ENCODE measurements at places on chromosomes 13 and 19. TPM values are rescaled to one million over a fixed set of nuclear protein-coding genes. Genes with fewer than 3 reads are reported as not detected.

SLC25A41 gene
- not detected for total RNA-seq

TEX30 gene
- total RNA-seq: 11.2 TPM

IFNL1 gene
- not detected for total RNA-seq

ZNF726 gene
- not detected for total RNA-seq

PRDX2 gene
- total RNA-seq: 178 TPM

TPM4 gene
- 528 TPM for total RNA-seq

- DNase-seq: no peak
These were observed 15.0 kb upstream of the CFAP97D2 start for GRCh38 chr13:114164053-114164452.

DNA sequence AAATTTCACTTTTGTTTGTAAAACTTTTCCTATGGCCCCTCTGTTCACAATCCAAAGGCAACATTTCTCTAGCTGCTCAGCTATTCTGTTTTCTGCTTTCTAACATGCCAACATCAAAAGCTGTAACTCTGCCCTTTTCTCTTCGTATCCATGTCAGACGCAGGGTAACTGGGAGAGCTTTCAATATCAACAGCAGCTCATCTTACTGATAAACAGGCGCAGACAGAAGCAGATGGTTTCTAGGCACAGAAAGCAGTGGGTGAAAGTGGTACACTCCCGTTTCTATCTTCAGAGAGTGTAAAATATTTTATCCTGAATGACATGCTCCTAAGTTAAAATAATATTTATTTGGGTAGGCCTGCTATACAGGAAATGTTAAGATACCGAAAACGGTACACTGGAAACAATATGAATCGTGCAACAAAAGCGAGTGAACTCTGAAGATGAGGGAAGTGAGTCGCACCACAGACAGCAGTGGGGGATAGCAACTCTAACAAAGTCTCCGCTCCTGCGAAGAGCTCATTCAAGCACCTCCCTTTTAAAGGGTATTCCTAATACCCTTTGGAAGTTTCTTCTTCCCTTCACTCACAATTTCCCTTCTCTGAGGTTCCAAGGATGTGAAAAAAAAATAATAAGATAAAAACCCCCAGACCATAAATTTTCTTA lies 798.3 kb downstream of the GPC5 start:
- no peak for DNase-seq

- DNase-seq: no peak
These were observed 311.3 kb downstream of the DLEU7 start for GRCh38 chr13:50531917-50532899.

- DNase-seq: peak; percentile 97
These were observed at the start of gene SNRPA for GRCh38 chr19:40750874-40751537. Gene SNRPA (plus strand): TSS chr19:40751203. CDS start chr19:40751409, 206 bp downstream.

DNA sequence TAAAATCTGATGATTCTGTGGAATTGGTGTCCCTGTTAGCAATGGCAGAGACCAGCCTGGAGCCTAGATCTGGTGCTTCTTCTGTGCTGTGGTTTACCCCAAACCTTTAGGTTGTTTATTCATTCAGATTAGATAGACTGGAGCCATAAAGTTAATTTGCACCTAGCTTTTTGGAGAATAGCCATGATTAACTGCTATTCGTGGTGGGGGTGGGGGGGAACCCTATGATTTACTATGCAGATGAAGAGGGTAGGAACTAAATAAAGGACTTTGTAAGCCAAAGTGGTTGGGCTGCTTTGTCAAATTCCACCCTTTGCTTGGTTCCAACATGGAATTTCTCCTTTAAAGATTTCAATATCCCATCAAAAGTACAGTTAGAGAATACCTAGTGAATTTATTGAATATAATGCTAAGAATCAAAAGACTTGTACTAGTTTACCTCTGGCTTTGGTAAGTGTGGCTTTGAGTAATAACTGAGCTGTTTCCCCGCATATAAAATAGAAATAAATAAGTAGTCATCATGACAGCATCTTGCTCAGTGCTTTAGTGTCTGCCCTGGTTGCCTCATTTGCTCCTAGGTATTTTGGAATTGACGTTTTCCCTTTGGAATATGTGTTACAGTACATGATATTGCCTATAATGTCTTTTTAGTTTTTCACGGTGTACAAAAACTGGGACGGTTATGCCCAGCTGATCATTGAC lies 27.6 kb downstream of the SKA3 start:
- DNase-seq: no peak

Data from uterus (tissue), 4 donors.